ENCODE measurements at places on chromosomes 12 and 14. TPM values are rescaled to one million over a fixed set of nuclear protein-coding genes. Genes with fewer than 3 reads are reported as not detected.
A peak's percentile ranks its signal among the peaks of the same experiment; 100 is the strongest.

The KLRG1 gene
- total RNA-seq = 0.69 TPM

The BLTP3B gene
- total RNA-seq = 32.2 TPM

The KCNK13 gene
- not detected for total RNA-seq

The SPX gene
- total RNA-seq = 0.13 TPM

GRCh38 chr14:67607646-67608045, 7.6 kb upstream of the PIGH start:
- no peak for DNase-seq
- H3K27me3 ChIP-seq = no peaks in the 10 kb centered on the region
- H3K4me3 ChIP-seq = no peak overlapping the region
- no peaks in the 10 kb centered on the region for H3K36me3 ChIP-seq

GRCh38 chr12:16844875-16845274, 238.9 kb upstream of the LMO3 start:
- H3K27ac ChIP-seq = no peak overlapping the region
- no peaks in the 10 kb centered on the region for H3K36me3 ChIP-seq

GRCh38 chr14:56813143-56813551, 2.9 kb upstream of the OTX2 start:
- peaks cover 24% of the 10 kb centered on the region for H3K27me3 ChIP-seq
- no peak overlapping the region for H3K27ac ChIP-seq

- H3K36me3 ChIP-seq = no peaks in the 10 kb centered on the region
- H3K4me1 ChIP-seq = peaks cover 30% of the 10 kb centered on the region
- no peak for DNase-seq
- H3K27ac ChIP-seq = peak overlapping the region; percentile 98
- no peaks in the 10 kb centered on the region for H3K27me3 ChIP-seq
Observed at GRCh38 chr14:67191768-67192290, 2.6 kb downstream of the GARIN2 start.

- no peak overlapping the region for H3K4me3 ChIP-seq
- H3K4me1 ChIP-seq = peaks cover 17% of the 10 kb centered on the region
- H3K27me3 ChIP-seq = no peaks in the 10 kb centered on the region
- H3K36me3 ChIP-seq = no peaks in the 10 kb centered on the region
- no peak for DNase-seq
Observed at GRCh38 chr12:48811437-48812090, 6.7 kb upstream of the CACNB3 start.

Measured in Panc1 (cell line).